ENCODE measurements at places on chromosomes 4 and X.

DNA sequence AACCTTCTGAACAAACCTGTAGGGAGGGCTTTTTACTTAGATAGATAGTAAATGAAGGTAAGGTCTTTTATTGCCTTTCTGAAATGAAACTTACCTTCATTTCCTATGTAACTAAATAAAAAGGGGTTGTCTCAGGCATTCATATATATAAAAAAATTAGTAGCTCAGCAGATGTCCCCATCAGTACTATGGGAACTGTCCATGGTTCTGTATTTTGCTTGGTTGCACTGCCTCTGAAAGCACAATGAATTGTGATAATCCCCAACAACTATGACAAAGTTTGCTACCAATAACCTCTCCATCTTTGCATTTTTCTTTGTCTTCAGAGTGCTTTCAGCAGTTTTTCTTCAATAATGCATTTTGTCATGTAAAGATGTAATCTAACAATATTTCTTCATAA lies 222.4 kb downstream of the SLIT2 start:
- peak; percentile 35 for DNase-seq

DNA sequence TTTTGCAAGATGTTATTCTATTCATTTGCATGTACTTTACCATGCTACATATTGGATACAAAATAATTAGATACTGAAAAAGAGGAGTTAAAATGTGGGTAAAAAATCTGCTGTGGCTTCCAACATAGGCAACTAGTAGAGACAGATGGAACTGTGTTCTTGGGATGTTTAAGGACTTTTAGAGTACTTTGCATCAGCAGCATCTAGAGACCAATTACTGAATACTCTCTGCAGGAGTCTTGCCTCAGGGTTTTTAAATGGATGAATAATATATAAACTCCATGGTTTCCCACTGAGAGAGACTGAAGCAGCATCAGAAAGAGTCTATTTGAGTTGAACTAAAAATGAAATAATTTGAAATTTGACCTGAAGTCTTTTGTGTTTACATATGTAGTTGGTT lies 676.7 kb downstream of the GALNTL6 start:
- no peak for DNase-seq

DNA sequence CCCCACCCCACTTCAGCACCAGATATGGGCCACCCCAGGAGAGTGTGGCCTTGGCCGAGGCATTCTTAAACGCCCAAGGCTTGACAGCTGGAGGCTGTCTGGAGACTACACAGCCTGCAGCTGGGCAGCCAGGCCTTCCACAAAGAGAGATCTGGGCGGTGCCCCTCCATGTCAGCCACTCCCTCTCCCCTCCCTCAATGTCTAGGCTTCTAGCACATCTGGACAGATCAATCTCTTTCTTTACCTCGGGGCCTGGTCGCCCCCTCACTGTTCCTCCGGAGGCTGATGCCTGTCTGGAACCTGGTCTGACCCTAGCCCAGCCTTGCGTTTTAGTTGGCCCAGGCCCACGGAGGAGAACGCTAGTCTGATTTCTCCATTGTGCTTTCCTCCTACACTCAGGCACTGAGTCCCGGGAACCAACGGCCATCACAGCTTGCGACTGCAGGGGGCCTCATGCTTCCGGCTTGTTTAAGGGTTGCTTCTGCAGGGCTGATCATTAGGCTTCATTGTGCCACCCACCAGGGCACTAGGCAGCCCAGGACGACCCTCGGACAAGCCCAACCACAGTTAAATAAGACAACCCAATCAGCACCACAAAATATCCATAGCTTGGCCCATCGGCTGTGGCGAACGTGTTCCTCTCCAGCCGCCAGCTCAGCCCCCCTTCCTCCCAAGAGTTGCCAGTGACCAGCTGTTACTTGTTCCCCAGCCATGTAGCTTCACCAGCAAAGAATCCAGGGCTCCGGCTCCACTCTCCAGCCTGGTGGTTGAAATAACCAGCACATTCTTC lies 200.6 kb downstream of the BCOR start:
- peak; percentile 24 for DNase-seq

- no peak for DNase-seq
Observed at GRCh38 chr4:48467442-48467841, 15.7 kb upstream of the SLC10A4 start.

DNA sequence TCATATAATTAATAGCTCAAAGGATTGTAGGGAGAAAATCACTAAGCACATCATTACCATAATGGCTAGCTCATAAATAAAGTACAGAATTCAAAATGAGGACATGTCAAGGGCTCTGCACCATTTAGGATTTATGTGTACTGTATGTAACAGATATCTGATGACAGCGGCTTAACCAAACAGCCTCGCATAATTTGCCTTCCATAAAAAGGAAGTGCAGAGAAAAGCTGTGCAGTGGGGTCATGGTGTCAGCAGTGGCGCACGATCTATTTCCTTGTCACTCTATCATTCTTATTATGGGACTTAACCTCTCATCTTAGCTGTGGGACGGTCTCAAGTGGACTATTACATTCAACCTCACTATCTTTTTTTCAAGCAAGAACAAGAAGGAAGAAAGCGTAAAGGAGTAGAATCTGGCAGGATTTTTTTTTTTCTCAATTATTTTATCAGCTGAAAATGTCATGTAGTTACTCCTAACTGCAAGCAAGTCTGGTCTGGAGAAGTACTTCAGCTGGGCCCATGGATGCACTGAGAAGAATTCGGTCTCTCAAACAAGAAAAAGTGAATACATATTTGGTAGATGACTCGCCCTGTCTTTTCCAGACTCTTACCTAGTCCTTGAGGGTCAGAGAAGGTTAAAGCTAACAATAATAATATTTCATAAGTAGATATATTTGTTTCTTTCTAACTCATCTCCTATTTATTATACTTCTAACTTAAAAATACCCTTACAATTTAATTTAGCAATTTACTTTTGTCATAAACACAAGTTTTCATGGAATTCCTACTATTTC lies 94.6 kb downstream of the COX18 start:
- DNase-seq, result no peak

DNA sequence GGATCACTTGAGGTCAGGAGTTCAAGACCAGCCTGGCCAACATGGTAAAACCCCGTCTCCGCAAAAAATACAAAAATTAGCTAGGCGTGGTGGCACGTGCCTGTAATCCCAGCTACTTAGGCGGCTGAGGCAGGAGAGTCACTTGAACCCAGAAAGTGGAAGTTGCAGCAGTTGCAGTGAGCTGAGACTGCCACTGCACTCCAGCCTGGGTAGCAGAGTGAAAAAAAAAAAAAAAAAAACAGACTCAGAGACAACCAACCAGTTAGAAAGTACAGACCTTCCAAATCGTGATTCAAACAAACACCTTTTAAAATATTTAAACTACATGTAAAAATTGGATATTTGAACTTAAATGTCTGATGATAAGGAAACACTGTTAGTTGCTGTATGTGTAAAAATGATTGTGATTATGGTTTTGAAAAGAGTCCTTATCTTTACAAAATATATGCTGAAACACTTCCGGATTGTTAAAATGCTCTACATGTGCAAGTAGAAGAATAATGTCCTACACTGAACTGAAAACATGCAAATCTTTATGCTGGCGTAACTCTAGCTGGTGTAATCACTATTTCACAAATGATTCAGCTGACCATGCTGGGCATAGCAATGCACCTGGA lies 37.8 kb downstream of the SH3KBP1 start:
- no peak for DNase-seq

GRCh38 chr4:186826006-186826405 lies 102.3 kb upstream of the FAT1 start:
- no peak for DNase-seq

DNA sequence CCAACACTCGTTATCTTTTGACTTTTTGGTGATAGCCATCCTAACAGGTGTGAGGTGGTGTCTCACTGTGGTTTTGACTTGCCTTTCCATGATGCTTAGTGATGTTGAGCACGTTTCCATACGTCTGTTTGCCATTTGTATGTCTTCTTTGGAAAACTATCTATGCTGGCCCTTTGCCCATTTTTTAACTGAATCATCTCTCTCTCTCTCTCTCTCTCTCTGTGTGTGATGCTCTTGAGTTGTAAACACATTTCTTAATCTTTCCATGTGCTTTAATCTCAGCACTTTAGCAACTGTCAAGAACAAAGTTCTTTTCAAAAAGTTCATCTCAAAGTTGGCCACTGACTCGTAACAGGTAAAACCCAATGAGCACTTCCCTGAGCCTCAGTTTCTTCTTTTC lies 10.5 kb downstream of the SORBS2 start:
- DNase-seq, result peak; percentile 51

GRCh38 chr4:107725281-107725859 lies 5.3 kb upstream of the PAPSS1 start:
- DNase-seq, result peak; percentile 66

DNA sequence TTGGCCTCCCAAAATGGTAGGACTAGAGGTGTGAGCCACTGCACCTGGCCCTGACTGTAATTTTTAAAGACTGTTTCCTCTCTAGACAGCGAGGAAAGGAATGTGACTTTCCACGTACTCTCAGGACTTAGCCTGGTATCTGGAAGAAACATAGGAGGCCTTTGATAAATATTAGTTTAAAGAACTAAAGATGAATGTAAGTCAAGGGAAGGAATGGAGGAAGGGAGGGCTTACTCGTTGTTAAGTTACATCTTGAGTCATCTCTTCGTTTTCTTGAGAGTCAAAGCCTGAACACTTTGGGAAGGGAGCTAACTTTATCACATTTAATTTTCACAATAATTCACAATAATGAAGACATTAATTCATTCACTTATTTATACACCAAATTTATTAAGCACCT lies 7.2 kb upstream of the LNX1 start:
- no peak for DNase-seq

DNA sequence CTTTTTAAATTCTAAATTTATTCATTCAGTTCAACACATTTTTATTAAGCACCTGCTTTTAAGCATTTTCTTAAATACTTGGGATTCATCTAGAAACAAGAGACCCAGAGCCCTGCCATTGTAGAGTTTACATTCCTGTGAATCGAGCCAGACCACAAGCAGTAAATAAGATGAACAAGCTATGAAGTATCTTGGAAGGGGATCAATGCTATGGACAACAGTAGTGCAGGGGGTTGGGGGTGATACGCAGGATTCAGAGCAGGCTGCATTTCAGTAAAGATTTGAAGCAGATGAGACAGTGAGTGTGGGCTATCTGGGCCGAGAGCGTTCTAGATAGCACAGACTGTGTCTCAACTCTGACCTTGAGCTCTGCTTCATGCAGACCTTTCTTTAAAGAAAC lies 35.1 kb downstream of the CLDN22 start:
- DNase-seq, result peak; percentile 66

- DNase-seq, result no peak
Observed at GRCh38 chrX:78517124-78517523, 142.0 kb downstream of the RTL3 start.

DNA sequence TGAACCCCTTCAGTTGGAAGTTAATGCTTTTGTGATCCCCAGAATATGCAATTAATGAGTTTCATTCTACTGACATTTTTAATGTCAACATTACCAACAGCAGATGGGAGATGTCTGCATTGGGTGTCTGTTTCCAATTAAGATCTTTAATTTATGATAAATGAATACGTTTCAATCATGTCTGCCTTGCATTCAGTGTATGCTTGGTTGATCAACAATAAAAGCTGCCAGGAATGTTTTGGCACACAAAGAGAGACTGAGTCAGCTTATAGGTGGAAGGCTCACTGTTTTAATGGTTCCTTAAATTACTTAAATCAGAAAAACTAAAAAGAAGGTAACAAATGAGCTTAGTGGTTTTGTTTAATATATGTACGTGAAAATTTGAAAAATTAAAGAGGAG lies 359.9 kb upstream of the CNKSR2 start:
- DNase-seq, result no peak

GRCh38 chrX:144627947-144628346 lies 619.4 kb upstream of the SPANXN1 start:
- DNase-seq, result no peak

- DNase-seq, result no peak
Observed at GRCh38 chr4:58935332-58935731, 1825.1 kb upstream of the IGFBP7 start.

DNA sequence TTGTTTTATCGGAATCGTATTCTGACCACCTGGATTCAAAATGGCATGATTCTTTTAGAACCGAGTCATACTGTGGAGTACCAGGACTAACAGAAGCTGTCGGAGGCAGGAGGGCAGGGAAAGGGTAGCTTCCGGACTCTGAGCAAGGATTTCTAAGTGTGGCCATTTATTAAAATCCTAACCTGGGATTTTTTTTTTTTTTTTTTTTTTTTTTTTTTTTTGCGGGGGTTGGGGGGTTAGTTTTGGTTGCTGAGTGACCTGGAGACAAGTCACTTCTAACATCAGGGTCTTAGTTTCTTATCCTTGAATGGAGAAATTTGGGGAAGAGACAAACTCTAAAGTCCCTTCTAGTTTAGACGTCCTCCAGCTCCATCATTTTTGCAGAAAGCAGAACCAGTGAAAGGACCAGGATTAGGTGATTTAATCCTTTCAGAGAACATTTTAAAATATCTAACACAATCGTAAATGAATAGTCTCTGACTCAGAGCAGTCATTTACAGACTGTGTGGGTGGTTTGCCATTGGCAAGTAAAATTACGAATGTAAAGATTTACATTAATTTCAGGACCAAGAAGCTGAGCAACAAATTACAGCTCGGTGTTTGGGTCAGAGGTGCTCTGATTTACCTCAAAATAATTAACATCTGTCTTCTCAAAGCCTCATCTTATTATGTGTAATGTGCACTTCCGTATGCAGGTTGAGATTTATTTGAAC lies 7.3 kb downstream of the SLC25A5 start:
- peak; percentile 45 for DNase-seq

- no peak for DNase-seq
Observed at GRCh38 chr4:177923888-177924287, 481.7 kb upstream of the AGA start.

- no peak for DNase-seq
Observed at GRCh38 chrX:69968950-69969349, 80.8 kb downstream of the AWAT2 start.

GRCh38 chr4:19417256-19417655 lies 834.4 kb upstream of the SLIT2 start:
- DNase-seq, result no peak

DNA sequence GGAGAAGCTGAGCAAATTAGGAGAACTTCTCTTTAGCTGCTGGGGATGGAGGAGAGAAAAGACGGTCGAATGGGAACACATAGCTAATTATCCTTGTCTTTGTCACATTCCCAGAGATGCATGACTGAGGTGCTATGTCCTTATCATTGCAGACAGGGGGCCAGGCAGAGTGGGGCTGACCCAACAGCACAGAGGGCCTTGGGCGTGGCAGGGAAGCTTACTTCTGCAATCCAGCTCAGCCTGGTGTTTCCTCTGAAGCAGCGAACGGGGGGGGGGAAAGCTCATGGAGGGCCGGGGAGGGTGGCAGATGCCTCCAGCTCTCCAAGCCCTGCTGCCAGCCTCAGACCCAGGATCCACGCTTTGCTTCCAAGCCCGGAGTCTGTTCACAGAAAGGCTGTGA lies 50.8 kb upstream of the HOPX start:
- DNase-seq, result no peak
